ENCODE measurements at places on chromosomes 6 and 20.

DNA sequence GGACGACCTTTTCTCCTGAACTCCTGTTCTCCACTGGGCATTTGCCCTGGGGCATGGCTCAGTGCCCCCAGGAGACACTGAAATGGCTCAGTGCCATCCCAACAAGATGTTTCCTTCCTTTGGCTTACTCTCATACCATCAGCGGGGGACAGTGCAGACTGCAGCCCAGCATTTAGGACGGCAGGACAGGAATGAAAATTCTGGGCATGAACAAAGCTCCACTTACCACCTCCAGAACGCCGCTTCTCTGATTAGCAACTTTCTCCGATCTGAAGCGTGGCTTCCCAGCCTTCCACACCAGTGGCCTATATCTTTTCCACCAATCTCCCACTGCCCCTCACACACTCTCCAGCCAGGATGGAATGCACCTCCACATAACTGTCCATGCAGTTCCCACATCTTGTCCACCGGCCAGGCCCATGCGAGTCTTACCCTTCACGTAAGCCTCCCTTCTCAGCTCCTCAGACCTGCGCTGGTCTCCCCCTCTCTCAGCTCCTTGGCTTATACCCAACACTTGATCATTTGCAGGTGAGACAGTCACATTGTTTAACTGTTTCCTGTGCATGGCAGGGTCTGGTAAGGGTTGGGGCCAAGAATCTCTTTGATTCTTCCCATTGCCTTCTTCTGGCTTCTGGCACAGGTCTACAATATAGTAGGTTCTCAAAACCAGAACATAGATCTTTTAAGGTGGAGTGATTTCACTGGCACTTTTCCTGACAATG is 114.5 kb downstream of the FYN start:
- H3K36me3 ChIP-seq, result no peaks in the 10 kb centered on the region
- no peak overlapping the region for H3K27ac ChIP-seq
- H3K4me1 ChIP-seq, result no peaks in the 10 kb centered on the region
- no peak for DNase-seq

DNA sequence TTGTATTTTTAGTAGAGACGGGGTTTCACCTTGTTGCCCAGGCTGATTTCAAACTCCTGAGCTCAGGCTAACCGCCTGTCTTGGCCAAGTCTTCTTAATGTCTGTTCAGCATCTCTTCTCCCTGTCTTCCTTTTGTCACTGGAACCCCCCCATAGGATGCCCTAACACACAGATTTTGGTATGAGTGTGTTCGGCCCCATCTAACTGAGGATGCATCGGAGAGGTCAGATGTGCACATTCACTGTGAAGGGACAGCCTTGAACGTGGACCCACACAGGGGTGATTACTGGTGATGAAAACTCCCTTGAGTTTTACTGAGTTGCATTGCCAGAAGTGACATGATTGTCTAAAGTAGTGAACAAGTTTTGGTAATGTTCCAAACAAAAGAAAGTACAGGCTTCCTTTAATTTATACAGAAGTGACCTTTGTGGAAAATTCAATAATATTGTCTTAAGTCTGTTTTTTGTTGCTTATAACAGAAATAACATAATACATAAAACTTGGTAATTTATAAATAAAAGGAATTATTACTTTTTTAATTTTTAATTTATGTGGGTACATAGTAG is 40.5 kb upstream of the NCOA3 start:
- H3K27me3 ChIP-seq, result no peaks in the 10 kb centered on the region
- no peak overlapping the region for H3K27ac ChIP-seq
- peaks cover 13% of the 10 kb centered on the region for H3K4me1 ChIP-seq

DNA sequence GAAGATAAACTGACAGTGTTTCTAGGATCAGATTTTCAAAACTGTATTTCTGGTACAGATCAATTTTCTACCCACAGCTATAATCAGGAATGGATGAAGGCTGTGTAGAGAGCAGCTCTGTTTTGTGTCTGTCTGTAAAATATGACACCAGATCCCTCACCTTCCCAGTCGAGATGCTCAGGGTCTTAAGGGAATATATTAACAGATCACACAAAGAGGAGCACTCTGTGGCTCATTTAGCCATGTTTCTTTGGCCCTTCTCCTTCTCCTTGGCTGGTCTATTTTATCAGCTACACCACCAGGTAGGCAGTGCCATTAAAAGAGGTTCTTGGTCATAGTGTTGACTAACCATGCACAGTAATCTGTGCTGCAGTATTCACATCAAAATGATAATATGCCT is 82.6 kb downstream of the PREP start:
- H3K4me1 ChIP-seq, result no peaks in the 10 kb centered on the region
- no peak overlapping the region for H3K27ac ChIP-seq
- H3K27me3 ChIP-seq, result no peaks in the 10 kb centered on the region

- no peaks in the 10 kb centered on the region for H3K36me3 ChIP-seq
- no peak overlapping the region for H3K27ac ChIP-seq
- no peaks in the 10 kb centered on the region for H3K4me1 ChIP-seq
- no peak overlapping the region for H3K4me3 ChIP-seq
Measured at GRCh38 chr6:1387876-1388629, 1.3 kb upstream of the FOXF2 start.

GRCh38 chr20:36644706-36645095 is 1.3 kb downstream of the SLA2 start:
- no peak overlapping the region for H3K4me3 ChIP-seq
- no peak overlapping the region for H3K27ac ChIP-seq
- DNase-seq, result no peak
- H3K4me1 ChIP-seq, result no peaks in the 10 kb centered on the region
- no peaks in the 10 kb centered on the region for H3K27me3 ChIP-seq
- no peaks in the 10 kb centered on the region for H3K36me3 ChIP-seq

DNA sequence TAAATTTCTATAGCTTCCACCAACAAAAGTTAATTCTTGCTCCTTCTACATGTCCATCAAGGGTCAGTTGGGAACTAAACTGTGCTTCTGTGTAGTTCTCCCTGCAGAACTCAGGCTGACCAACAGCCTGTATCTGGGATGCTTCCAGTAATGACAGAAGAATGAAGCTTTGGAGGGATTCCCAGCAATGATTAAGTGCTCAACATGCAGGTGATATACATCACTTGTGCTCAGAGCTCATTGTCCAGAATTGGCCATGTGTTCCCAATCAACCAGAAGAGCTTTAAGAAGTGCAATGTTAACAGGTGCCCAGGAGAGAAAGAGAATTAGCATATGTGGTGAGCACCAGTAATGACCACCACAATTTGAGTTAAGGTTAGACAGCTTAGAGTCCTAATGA is 37.4 kb upstream of the SNRPB2 start:
- no peak overlapping the region for H3K27ac ChIP-seq
- H3K4me3 ChIP-seq, result no peak overlapping the region
- no peaks in the 10 kb centered on the region for H3K4me1 ChIP-seq
- no peaks in the 10 kb centered on the region for H3K36me3 ChIP-seq

DNA sequence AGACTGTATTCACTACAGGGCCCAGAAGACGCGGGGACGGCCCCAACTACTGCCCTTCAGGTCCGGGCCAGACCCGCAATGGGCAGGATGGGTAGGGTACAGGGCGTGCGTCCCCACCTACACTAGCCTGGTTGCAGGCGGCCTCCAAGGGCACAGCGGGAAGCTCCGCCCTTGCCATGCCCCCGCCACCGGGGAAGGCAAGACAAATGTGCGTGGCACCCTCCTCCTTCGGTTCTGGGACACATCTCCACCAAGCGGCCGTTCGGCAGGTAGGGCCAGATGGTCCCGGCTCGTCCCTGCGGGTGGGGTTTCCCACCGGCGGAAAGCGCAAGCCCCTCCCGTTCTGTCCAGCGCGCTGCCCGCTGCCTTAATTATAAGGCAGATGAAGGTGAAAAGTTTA is 5.6 kb downstream of the NXT1 start:
- no peak for DNase-seq
- no peaks in the 10 kb centered on the region for H3K27me3 ChIP-seq
- no peak overlapping the region for H3K27ac ChIP-seq

DNA sequence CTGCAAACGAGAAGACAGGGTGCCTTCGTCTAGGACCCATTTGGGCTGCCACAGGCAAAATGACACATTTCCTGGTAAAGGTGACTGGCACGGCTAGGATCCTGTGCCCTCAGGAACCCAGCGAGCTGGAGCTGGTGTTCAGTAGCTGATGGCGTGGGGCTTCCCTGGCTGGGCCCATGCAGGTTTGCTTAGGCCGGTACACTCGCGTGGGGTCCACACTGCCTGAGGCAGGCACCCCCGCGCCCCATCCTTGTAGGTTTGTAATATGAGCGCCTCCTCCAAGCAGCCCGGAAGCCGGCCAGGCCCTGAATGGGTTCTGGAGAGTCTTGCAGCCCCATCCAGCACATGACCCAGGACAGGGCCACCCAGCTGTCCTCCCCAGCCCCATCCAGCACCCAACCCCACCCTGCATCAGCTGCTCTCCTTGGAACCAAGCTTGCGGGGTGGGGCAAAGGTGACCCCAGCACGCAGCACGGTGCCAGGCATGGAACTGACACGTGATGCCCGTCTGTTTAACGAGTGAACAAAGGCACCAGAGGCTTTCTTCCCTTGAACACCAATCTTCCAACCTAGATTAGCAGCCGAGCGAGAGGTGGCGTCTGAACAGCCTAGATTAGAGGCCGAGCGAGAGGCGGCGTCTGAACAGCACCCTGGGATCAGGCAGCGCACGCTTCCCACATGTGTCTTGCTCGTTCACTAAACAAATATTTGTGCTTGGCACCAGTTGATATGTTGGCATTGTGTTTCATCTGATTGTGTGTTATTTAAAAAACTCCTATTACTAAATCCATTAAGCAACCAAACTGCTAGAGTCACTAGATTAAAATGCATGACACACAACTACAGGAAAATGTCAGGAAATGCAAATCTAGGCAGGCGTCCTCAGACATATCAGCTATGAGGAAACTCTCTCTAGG is 112.1 kb downstream of the DLL1 start:
- H3K4me3 ChIP-seq, result no peak overlapping the region
- no peaks in the 10 kb centered on the region for H3K27me3 ChIP-seq
- H3K27ac ChIP-seq, result no peak overlapping the region
- H3K4me1 ChIP-seq, result peaks cover 14% of the 10 kb centered on the region
- no peaks in the 10 kb centered on the region for H3K36me3 ChIP-seq

- H3K4me1 ChIP-seq, result no peaks in the 10 kb centered on the region
- no peak overlapping the region for H3K27ac ChIP-seq
- no peak for DNase-seq
- H3K27me3 ChIP-seq, result no peaks in the 10 kb centered on the region
Measured at GRCh38 chr20:10539818-10540553, 104.9 kb downstream of the SLX4IP start.

- peaks cover 34% of the 10 kb centered on the region for H3K4me1 ChIP-seq
- H3K27ac ChIP-seq, result no peak overlapping the region
- no peak for DNase-seq
Measured at GRCh38 chr6:7901780-7902179, 8.8 kb downstream of the TXNDC5 start.

- no peaks in the 10 kb centered on the region for H3K27me3 ChIP-seq
- no peaks in the 10 kb centered on the region for H3K4me1 ChIP-seq
- no peak overlapping the region for H3K27ac ChIP-seq
- DNase-seq, result no peak
- no peak overlapping the region for H3K4me3 ChIP-seq
Measured at GRCh38 chr20:24695529-24696225, 226.2 kb downstream of the SYNDIG1 start.

DNA sequence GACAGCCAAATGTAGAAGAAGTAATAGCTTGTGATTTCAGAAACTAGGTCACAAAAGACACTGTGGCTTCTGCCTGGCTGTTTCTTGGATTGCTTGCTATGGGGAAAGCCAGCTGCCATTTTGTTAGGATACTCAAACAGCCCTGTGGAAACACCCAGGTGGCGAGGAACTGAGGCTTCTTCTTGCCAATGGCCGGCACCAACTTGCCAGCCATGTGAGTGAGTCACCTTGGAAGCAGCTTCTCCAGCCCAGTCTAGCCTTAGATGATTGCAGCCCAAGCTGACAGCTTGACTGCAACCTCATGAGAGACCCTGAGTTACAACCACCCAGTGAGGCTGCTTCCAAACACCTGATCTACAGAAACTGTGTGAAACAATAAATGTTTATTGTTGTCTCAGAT is 11.9 kb upstream of the KIAA1755 start:
- H3K27ac ChIP-seq, result no peak overlapping the region
- no peak overlapping the region for H3K4me3 ChIP-seq
- H3K36me3 ChIP-seq, result no peaks in the 10 kb centered on the region
- DNase-seq, result no peak
- no peaks in the 10 kb centered on the region for H3K4me1 ChIP-seq

- no peaks in the 10 kb centered on the region for H3K4me1 ChIP-seq
- no peak overlapping the region for H3K27ac ChIP-seq
- no peaks in the 10 kb centered on the region for H3K36me3 ChIP-seq
- DNase-seq, result no peak
- H3K4me3 ChIP-seq, result no peak overlapping the region
Measured at GRCh38 chr6:148407372-148407771, 64.7 kb downstream of the SASH1 start.

DNA sequence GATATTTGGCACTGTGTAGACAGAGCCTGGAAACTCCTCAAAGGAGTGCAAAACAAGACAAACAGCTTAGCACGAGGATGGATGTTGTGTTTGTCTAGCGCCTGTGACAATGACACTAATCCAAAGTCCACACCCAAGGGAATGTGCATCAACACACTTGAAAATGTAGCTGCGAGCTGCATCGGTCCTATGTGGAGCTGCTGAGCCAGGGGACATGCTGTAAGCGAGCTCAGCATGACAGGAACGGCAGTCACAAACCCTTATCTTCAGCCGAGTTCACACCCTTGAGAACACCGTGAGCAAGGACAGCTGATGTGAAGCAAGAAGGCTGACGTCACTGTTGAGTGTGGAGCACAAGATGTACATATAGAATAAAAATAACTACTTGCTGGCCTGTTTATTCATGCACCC is 684.3 kb downstream of the QKI start:
- H3K4me1 ChIP-seq, result 0 out of 2 replicates have a peak, but pooled peaks cover 3% of the 10 kb centered on the region
- no peaks in the 10 kb centered on the region for H3K36me3 ChIP-seq
- H3K27me3 ChIP-seq, result peaks cover 11% of the 10 kb centered on the region
- no peak overlapping the region for H3K4me3 ChIP-seq
- no peak for DNase-seq
- H3K27ac ChIP-seq, result no peak overlapping the region

DNA sequence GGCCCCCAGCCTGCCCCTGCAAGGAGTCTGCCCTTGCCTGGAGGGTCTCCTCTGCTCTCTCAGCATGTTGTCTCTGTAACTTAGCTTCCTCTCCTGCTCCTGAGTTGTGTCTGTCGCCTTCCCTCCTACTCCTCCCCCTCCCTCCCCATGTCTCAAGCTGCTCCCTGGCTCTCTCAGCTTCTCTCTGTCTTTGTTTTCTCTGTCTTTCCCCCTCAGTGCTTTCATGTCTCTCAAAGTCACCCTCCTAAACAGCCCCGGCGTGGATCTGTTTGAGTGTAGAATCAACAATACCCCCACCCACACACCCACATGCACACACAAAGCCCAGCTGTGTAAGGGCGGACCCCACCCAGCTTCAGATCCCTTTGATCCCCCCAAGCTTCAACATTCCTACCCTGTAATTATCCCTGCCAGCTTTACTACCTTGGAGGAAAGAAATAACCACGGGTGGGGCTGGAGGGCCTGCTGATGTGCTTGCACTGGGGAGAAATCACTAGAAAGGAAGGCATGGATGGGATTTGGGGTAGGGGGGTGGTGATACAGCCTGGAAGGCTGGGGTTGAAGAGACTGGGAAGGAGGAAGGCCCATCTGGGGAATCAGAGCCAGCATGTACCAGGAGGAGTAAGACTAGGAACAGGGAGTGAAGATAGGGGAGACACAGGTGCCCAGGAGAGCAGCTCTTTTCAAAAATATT is 1.0 kb upstream of the LY6G6D start:
- H3K36me3 ChIP-seq, result no peaks in the 10 kb centered on the region
- H3K4me1 ChIP-seq, result peaks cover 31% of the 10 kb centered on the region
- no peaks in the 10 kb centered on the region for H3K27me3 ChIP-seq
- no peak overlapping the region for H3K4me3 ChIP-seq

- H3K4me3 ChIP-seq, result no peak overlapping the region
- DNase-seq, result no peak
- no peaks in the 10 kb centered on the region for H3K36me3 ChIP-seq
- no peaks in the 10 kb centered on the region for H3K4me1 ChIP-seq
- H3K27ac ChIP-seq, result no peak overlapping the region
Measured at GRCh38 chr6:136968837-136969236, 46.7 kb downstream of the SLC35D3 start.
